ENCODE measurements at places on chromosomes 1 and 21.
A peak's percentile ranks its signal among the peaks of the same experiment; 100 is the strongest.

DNA sequence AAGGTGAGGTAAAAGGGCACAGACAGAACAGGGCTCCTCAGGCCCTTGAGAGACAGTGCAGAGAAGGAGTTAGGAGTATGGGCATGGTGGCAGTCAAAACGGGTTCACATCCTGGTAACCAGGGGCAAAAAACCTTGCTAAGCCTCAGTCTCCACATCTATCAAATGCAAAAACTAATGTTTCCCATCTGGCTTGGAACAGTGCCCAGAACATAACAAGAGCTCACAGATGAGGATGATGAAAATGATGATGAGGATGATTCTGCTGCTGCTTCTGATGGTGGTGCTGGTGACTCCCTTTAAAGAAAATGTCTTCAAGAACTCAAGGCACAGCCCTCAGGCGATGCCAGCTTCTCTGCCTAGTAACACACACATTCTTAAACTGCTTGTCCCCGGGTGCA is 24.1 kb downstream of the HHIPL2 start:
- no peaks in the 10 kb centered on the region for H3K36me3 ChIP-seq
- no peak for DNase-seq
- H3K27me3 ChIP-seq: peaks cover 8% of the 10 kb centered on the region
- no peaks in the 10 kb centered on the region for H3K4me1 ChIP-seq
- H3K4me3 ChIP-seq: no peak overlapping the region

DNA sequence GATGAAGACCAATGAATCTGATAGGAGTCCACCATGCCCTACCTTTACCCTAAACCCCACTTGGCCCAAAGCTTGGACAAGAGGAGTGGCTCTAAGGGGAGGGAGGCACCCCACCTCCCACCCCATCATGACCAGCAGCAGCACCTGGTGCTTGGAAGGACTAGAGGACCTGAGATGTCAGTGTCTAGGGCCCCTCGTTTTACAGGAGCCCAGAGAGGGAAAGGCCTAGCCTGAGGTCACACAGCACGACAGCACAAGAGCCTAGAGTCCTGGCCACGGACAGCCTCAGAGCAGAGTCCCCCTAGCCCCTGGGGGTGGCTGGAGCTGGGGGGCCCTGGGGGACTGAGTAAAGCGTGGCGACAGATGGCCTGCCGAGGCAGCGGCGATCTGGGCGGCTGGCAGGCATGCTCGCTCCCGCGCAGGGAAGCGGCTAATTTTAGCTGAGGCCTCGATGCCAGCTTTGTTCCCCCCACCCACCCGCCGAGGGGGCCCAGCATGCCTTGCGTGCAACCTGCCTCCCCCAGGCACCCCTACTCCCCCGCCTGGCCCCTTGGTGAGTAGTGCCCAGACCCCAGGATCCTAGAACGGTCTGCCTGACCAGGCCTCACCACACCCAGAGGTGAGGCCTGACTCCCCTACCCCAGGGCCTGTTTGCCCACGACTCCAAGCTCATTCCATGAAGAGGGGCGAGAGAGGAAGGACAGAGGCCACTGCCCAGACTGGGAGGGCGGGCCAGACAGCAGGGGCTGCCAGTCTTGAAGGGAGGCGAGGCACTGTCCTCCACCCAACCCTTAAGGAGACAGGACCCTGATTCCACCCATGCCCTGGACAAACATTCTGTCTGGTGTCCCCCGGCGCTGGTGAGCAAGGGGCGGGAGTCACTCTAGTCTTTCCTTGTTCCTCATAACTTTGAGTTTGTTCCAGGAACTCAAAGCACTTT is 39.0 kb downstream of the AHDC1 start:
- H3K36me3 ChIP-seq: no peaks in the 10 kb centered on the region
- H3K27me3 ChIP-seq: peaks cover 9% of the 10 kb centered on the region
- peak overlapping the region; percentile 30 for H3K27ac ChIP-seq
- peaks cover 22% of the 10 kb centered on the region for H3K4me1 ChIP-seq
- no peak for DNase-seq
- no peak overlapping the region for H3K4me3 ChIP-seq

GRCh38 chr21:38570596-38570995 is 72.3 kb upstream of the ERG start:
- no peak overlapping the region for H3K4me3 ChIP-seq
- H3K27ac ChIP-seq: no peak overlapping the region
- H3K36me3 ChIP-seq: no peaks in the 10 kb centered on the region
- DNase-seq: no peak
- H3K27me3 ChIP-seq: no peaks in the 10 kb centered on the region

GRCh38 chr1:219940707-219941106 is 12.3 kb upstream of the SLC30A10 start:
- no peak overlapping the region for H3K27ac ChIP-seq
- H3K36me3 ChIP-seq: no peaks in the 10 kb centered on the region
- peaks cover 7% of the 10 kb centered on the region for H3K27me3 ChIP-seq
- DNase-seq: no peak
- no peaks in the 10 kb centered on the region for H3K4me1 ChIP-seq
